ENCODE measurements at places on chromosomes 11 and 22.

- no peak for DNase-seq
Observed at GRCh38 chr22:24420072-24420976, 7.1 kb upstream of the ADORA2A start.

DNA sequence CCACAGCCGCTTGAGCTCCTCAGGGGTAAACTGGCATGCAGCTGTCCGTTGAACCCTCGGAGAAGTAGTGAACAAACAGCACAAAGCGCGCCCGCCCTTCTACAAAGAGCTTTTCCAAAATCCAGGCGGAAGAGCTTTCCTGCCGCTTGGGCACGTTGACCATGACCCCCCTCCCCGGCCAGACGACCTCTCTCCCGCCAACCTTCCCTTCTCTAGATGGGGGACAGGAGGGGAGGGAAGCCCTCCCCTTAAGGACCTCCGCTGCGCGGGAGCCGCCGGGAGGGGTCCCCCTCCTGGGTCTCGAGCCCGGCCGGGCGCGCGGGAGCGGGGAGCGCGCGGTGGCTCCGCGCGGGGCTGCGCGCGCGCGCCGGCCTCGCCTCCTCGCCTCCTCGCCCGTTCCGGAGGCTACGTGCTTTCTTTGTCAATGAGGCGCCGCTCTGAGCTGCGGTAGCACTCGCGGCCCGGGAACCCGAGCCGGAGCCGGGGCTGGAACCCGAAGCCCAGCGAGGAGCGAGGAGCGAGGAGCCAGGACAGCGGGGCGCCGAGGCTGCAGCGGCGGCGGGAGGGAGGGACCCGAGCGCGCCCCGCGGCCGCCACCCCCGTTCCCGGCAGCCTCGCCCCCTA lies 118.6 kb downstream of the HIPK3 start:
- no peak for DNase-seq

DNA sequence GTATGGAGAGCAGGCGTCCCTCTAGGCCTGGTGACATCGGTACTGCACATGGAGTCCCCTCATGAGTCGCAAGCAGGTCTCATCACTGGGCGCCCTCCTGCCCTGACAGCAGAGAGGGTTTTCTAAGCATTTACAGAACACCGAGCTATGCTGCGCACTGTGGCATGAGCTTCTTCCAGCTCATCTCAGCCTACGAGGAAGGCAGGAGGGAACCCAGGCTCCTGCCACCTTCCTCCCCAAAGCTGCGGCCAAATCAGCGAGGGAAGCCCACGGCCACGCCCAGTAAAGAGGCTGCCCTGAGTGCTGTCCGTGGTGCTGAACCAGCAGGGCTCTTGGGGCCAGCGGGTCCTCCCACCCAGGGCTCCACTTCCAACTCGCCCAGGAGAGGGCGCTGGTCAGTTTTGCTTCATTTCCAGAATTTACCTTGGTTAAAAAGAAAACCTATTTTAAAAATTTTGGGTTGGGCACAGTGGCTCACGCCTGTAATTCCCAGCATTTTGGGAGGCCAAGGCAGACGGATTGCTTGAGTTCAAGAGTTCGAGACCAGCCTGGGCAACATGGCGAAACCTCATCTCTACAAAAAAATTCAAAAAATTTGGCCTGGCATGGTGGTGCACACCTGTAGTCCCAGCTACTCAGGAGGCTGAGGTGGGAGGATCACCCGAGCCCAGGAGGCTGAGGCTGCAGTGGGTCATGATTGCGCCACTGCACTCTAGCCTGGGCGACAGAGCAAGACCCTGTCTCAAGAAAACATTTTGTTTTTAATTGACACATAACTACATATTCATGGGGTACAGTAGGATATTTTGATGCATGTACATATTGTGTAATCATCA lies 34.2 kb downstream of the PHF21B start:
- peak; percentile 5 for DNase-seq

- no peak for DNase-seq
Observed at GRCh38 chr22:19350476-19350859, 58.9 kb upstream of the CLTCL1 start.

GRCh38 chr11:45489281-45489905 lies 176.0 kb downstream of the CHST1 start:
- no peak for DNase-seq

GRCh38 chr11:70490208-70490607 lies 91.9 kb downstream of the CTTN start:
- no peak for DNase-seq
